Naive B cell (primary cell): ENCODE measurements at places on chromosomes 3 and 15. TPM values are rescaled to one million over a fixed set of nuclear protein-coding genes. Genes with fewer than 3 reads are reported as not detected.

The ADGRG7 gene
- polyA plus RNA-seq = not detected

The SI gene
- polyA plus RNA-seq = not detected

The DAPK2 gene
- 10.3 TPM for polyA plus RNA-seq

The GNAT1 gene
- polyA plus RNA-seq = not detected

The GOLGA6B gene
- not detected for polyA plus RNA-seq

The GOLGA8M gene
- polyA plus RNA-seq = not detected

The CPA3 gene
- polyA plus RNA-seq = not detected

The ATG7 gene
- polyA plus RNA-seq = 21.3 TPM

The SSUH2 gene
- not detected for polyA plus RNA-seq

- no peak for DNase-seq
Observed at GRCh38 chr3:192212979-192213378, 514.4 kb downstream of the FGF12 start.

- no peak for DNase-seq
Observed at GRCh38 chr15:70376929-70377691, 279.4 kb upstream of the TLE3 start.

DNA sequence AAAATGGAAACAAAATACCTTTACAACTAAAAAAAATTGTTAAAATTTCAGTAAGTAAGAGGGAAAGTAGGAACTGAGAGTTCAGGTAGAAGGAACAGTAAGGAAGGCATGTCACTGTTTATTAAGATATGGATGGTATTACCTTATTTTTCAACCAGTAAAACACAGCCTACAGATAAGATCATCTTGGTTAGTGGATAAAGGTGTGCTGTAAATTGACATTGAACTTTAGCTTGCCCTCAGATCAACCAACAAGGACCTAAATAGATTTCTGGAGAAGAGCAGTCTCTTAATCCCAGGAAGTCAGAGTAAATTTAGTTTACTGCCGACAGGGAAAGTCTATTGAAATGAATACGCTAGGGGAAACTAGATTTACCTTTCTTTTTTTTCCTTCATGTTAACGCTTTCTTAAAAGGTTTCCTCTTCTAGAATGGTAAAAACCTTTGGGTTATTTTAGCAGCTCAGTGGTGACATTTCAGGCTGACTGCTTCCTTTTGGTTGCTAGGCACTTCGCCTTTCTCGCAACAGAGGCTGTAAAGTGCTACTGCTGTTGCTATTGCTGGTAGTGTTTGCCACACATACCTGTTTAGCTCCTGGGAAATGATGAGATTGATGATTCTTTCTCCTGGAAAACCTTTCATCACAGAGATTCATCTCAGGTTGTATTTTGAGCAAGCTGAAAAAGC, 12.9 kb downstream of the DZIP3 start:
- peak; percentile 21 for DNase-seq

DNA sequence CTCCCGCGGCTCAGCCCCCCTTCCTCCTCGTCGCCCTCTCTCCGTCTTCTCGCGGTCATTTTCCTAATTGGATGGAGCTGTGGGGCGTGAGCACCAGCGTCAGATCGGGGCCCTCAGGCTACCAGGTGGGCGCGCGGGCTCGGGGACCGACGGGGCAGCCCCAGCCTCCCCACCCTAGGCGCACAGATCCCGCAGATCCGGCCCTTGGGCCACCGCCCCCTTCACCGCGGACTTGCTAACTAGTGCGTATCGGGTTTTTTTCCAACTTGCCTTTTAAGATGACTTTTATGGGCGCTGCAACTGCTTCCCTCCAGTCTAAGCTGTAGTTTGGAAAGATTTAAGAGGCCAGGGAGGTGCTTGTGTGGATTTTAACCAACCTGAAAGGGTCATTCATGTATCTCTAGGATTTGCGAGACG, 1.3 kb downstream of the ZNF710 start:
- DNase-seq = peak; percentile 42

- no peak for DNase-seq
Observed at GRCh38 chr3:186077466-186077865, 31.4 kb downstream of the ETV5 start.

GRCh38 chr15:95972041-95972553, 358.4 kb upstream of the NR2F2 start:
- no peak for DNase-seq

GRCh38 chr3:40505599-40506462, at the start of gene ZNF620:
TSS of gene ZNF620 (plus strand) at chr3:40506039. CDS start at chr3:40506353, 314 bp downstream.
- DNase-seq = peak; percentile 35

- no peak for DNase-seq
Observed at GRCh38 chr15:55403531-55403930, 4.6 kb downstream of the CCPG1 start.

GRCh38 chr3:141012571-141012970, 38.6 kb upstream of the SPSB4 start:
- no peak for DNase-seq

DNA sequence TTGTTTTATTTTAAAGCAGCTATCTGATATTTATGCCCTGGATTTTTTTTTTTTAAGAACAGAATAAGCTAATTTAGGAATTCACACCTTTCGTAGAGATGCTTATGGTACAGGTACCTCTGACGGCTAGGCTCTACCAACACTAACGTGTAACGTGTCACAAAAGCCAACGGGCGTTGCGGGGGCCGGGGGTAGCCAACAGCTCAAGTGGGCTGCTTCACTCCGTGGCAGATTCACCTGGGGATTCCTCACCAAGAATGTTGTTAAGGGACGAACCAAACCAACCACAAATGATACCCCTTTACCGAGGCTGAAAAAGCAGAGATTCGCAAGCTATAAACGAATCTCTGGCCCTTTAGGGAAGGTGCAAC, 1.0 kb downstream of the TMCC1 start:
- DNase-seq = peak; percentile 10

GRCh38 chr15:47397655-47398054, 319.6 kb upstream of the SEMA6D start:
- no peak for DNase-seq

GRCh38 chr15:96851613-96852012, 521.1 kb downstream of the NR2F2 start:
- no peak for DNase-seq

GRCh38 chr15:31752905-31753304, 277.4 kb upstream of the CHRNA7 start:
- DNase-seq = no peak

DNA sequence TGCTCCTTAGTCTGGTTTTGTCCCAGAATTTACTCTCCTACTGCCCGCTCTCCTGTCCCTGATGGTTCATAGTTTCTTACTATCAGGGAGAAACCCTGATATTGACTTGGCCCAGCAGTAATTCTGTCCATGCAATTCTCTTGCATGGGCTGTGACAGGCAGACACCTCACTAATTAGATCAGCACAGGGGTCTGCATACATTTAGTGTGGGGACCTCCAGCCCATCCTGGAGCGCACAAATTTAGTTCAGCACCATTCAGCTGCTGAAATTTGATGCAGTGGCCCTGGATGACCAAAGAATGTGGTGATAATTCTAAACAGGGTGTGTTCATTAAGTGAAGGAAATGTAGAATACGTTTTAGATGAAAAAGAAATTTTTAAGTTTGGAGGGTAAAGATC, 555.5 kb upstream of the TBL1XR1 start:
- DNase-seq = no peak

GRCh38 chr3:852033-852432, 240.8 kb upstream of the CNTN6 start:
- no peak for DNase-seq

DNA sequence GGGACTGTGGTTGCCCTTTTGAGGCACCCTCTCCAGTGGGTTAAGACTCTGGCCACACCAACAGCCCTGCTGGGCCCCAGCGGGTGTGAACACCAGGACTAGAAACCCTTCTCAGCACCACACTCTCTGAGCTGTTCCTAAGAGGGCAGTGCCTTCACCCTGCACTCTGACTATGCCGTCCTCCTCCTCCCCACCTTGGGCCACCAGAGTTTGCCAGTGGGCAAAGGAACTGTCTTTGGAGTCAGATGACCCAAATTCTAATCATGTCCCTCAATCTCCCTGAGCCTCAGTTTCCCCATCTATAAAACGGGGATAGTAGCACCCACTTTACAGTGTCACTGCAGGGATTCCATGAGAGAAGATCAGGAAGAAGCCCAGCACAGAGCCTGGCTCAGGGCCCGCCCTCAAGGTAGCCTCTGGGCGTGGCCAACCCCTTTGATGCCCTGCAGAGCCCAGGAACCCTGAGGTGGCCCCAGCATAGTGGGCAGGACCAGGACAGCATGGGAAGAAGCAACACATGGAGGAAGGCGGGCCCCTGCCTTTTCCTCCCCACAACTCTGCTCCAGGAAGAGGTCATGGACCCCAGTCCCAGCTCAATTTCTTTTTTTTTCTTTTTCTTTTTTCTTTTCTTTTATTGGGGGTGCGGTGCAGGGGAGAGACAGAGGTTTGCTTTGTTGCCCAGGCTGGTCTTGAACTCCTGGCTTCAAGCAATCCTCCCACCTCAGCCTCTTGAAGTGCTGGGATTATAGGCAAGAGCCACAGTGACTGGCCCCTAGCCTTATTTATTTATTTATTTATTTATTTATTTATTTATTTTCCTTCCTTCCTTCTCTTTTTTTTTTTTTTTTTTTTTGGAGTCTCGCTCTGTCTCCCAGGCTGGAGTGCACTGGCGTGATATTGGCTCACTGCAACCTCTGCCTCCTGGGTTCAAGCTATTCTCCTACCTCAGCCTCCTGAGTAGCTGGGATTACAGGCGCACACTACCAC, 115.7 kb upstream of the LINGO1 start:
- no peak for DNase-seq

- DNase-seq = no peak
Observed at GRCh38 chr15:63198371-63199250, 9.2 kb downstream of the RAB8B start.

DNA sequence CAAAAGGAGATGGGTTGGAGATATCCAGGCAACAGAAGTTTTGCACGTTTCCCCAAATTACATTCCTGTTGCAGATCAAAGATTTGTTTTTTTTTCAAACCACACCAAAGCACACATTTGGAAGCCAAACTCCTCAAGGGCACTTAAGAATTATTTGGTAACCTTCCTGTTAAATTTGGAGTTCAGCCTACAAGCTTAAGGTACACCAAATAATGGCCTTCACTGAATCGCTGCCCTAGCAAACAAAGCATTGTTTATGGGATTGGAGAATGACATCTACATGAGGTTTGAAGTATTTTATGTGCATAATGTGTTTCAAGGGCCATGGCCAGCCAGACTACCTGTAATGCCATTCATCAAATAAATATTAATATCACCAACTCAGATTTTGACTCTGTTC, 357.9 kb downstream of the RORA start:
- no peak for DNase-seq

DNA sequence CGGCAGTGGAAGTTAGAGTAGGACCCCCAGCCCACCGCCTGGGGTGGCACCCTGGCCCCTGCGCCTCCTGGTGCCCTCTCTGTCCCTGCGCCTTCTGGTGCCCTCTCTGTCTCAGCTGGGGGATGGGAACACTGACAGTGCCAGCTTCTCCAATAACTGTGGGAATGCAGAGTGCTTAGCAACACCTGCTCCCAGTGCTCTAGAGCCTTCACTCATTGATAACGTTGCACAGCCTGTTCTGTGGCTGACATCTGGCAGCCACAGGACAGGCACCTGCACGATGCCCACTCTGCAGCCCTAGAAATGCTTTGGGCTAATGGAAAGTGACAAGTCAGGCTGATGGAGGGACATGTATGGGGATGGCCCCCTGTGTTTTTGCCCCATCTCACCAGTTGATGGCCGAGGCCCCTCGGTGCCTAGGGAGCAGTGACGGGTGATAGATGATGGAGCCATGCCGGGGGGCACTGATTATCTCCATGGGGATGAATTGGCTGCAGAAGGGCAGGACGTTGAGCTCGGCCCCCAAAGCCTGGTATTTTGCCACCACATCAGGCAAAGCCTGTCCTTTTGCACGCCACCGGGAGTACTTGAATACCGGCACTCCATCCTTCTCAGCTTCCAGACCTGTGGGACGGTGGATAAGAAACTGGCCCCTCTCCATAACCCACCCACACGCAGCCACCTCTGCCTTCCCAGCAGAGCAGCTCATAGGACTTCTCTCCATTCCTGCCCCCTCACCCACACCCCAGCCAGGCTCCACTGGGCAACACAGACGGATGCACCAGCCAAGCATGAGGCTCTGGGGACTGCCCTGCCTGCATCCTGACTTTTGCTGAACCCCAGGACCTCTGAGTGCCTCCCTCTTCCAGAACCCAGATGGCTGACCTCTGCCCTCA, 22.1 kb downstream of the ALDH1L1 start:
- no peak for DNase-seq

DNA sequence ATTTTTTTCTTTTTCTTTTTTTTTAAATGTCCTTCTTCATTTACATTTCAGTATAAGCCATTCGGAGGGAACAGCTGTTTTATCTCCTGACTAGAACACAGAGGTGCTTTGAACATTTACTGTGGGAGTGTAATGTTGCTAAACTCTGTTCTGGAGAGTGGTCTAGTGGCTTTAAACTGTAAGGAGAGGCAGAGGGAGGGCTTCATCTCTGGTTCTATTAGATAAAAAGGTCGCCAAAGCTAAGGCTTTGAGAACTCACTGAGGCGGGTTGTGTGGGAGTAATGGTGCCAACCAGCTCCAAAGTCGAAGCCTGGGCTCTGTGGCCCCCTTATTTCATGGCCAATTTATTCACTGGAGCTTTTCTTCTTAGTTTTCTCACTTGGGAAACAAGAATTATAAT, 133.2 kb downstream of the ANXA2 start:
- DNase-seq = no peak

GRCh38 chr3:169699536-169700050, 36.1 kb upstream of the MECOM start:
- DNase-seq = no peak

GRCh38 chr3:127964816-127965215, 49.8 kb downstream of the KBTBD12 start:
- DNase-seq = no peak

DNA sequence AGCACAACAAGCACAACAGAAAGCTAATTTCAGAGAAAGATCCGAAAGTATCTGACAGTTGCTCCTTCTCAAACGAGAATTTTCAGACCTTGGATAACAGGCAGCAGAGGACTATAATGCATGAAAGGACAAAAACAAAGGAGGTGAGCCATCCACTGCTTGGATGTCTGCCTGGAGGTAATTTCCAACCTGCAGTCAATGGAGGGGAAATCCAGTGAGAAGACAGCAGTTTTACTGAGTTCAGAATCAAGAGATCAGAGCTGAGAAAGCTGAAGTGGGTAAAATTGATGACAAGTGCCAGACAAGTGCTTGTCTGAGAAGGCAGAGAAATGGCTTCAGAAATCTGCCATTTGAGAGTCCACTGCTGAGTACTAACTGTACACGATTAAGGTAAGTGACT, 22.1 kb downstream of the UBE3A start:
- no peak for DNase-seq

GRCh38 chr15:61880084-61880483, 180.2 kb downstream of the VPS13C start:
- DNase-seq = no peak
